AG08395 (cell line): ENCODE measurements at places on chromosomes 12 and 14.

DNA sequence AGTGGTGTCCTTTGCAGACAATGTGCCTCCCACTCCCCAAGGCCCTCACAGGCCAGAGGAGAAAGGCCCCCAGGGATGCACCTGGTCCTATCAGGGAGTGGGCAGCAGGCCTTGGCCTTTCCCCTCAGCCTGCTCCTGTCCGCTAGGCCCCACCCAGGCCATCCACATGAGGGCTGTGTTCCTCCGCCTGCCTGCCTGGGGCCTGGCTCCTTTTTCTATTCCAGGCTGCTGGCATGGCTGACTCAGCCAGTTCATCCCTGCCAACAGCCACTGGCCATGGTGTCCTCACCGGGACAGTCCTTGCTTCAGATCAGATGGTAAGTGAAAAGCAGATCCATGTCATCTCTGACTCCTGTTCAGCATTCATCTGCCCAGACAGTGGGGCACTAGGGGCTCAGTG, 13.4 kb downstream of the ISM2 start:
- peak; percentile 60 for DNase-seq

GRCh38 chr14:54659365-54659764, 92.4 kb downstream of the SAMD4A start:
- no peak for DNase-seq

- DNase-seq: no peak
These were observed 18.0 kb downstream of the NIN start for GRCh38 chr14:50812856-50813543.

- DNase-seq: no peak
These were observed 268.6 kb downstream of the SLC6A15 start for GRCh38 chr12:84643993-84644392.

DNA sequence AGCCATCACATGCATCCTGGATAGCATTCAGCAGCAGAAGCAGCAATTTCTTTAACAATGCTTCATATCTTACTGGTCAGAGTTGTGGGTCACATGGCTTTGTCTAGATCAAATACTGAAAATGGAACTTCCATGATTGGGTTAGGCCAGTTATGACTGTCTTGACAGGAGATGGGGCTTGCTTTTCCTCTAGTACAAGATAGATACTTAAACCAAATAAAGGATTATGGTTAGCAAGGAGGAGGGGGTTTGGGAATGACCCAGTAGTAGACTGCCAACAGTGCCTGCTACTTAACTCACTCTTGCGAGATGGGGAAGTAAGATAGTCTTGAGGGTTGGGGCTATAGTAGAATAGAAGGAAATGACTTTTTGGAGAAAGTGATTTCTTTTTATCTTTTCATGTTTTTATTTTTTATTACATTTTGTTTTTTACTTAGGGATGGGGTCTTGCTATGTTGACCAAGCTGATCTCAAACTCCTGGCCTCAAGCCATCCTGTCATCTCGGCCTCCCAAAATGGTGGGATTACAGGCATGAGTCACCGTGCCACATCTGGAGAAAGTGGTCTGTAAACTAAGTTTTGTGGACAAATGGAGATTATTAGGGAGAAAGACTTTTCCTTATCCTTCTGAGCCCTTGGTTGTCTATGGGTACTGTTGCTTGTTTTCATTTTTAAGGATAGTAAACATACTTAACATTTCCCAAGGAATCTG, 37.6 kb downstream of the WNK1 start:
- no peak for DNase-seq

DNA sequence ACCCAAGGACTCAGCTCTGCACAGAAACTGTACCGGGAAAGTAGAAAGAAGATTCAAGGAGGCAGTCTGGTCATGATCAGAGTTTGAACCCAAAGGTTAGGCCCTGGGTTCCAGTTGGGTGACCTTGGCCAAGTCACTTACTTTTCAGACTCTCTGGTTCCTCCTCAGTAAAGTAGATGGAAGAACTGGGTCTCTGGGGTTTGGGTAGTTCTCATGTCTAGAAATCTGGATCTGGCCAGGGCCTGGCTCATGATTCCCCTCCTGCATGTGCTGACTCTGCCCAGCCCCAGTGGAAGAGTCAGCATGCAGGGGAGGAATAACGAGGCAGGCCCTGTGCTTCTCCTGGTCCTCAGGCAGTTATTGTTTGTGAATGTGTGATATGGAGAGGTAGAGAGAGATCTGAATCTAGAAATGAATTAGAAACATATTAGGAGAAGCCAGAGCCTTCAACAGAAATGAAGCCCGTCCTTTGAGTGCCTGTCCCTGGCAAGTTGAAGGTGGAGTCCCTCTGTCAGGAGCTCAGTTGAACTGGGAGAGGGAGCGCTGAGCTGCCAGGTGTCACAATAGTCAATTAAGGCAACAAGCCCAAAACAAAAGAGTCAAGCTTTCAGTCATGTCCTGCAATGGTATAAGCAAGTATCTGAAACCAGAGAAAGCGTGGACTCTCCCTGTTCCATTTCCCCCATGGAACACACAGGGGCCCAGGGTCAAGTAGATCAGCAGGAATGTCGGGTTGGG, 131.3 kb upstream of the HIF1A start:
- DNase-seq: no peak

DNA sequence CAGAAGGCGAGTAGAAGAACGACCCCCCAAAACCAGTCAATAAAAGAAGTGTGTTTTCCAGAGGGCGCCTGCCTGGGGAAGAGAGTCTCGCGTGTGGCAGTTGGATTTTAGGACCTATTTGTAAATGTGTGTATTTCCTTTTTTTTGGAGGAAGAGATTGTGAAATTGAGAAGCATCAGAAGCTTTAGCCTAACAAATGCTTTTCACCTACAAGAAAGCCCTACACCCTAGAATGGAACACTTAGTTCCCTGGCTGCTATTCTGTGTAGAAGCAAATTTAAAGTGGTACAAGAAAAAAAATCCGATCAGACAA, 1.3 kb downstream of the RCOR1 start:
- DNase-seq: no peak
